ENCODE measurements at places on chromosomes 13 and 19.

DNA sequence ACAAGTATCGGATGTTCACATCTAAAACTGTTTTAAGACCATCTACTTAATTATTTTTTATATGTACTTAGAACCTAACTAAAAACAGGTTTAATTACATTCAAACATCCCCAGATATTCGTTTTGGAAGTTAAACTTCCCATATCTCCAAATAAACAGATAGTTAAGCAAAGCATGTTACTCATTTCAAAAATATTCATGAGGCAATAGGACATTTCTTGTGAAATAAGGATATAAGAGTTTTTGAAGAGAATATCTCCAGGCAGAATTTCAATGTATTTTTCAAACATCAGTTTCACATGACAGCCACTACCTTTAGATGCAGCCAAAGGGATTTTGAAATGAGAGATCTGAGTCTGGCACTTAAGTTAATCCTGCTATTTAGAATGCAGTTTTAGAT lies 697.5 kb downstream of the SLITRK1 start:
- DNase-seq, result no peak

DNA sequence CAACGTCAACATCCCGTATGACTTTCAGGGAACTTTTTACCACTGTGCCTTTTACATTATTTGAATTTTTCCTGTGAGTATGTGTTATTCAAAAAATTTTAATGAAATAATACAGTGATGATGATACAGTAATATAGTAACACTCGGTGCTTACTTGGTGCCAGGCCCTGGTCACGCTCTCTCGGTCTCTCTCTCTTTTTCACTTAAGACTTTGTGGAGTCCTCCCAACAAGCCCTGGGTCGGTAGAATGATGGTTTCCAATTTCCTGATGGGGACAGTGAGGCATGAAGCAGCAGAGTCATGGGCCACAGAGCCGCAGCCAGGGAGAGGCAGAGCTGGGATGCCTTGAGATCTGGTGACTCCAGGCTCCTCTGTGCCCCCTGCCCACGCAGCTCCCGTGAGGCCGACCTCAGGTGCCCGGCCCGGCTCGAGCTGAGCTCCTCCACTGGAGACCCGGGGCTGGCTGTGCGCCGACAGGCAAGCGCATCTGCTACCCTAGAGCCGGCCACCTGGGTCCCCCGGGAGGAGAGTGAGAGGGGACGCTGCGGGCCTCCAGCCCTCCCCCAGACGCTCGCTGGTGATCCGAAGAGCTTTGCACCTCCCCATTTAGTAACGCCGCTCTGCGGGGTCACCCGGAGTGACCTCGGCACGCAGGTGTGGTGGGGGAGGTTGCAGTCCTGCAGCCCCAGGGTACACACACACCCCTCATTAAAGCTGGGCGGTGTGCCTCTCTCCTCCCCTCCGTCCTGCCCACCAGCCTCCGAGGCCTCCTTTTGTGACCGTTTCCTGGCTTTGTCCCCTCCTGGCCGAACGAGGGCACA lies 4.4 kb upstream of the SBK3 start:
- no peak for DNase-seq

DNA sequence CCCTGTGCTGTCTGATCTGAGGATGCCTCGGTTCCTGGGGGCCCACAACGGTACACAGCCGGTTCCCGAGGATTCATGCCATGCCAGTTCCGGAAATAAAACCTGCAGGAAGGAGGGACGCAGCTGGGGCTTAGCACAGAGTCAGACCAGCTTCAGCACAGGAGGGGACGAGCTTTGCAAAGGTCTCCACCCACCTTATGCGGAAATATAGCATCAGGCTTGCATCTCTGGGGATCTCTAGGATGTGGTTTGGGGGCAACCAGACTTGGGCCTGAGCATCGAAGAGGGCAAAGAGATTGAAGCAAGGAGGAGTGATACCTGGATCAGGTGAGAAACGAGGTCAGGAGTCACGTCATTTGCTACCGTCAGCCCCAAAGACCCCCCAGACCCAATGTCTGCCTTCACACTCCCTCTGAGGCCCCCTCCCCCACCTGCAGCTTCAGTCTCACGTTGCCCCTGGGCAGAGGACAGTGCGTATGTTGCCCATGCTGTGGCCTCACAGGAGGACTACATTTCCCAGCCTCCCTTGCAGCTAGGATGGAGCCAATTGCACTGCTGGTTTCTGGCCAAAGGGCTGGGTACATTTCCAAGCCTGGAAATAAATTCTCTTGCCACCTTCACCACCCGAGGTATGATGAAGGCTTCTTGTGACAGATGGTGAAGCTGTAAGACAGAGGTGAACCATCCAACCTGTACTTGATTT lies 12.1 kb downstream of the TYK2 start:
- DNase-seq, result no peak

- DNase-seq, result no peak
Measured at GRCh38 chr13:114149774-114150740, 17.6 kb upstream of the RASA3 start.

- DNase-seq, result no peak
Measured at GRCh38 chr13:76643596-76643995, 242.6 kb downstream of the KCTD12 start.

DNA sequence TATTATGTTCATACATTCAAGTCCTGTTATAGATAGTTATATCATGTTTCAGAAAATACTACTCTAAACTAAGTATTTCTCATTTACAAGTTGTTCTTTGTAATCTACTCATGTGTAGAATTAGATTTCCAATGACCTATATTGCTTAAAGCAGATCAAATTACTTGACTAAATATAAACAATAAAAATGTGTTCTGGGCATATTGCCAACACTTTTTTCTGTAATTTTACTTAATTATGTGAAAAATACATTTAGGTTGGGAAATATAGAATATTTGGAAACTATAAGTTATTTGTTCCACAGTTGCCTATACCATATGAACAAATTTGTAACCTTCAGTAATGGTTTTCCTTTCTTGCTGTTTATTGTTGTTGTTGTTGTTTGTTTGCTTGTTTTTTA lies 275.2 kb upstream of the PCDH9 start:
- DNase-seq, result no peak

GRCh38 chr19:45469945-45470761 lies 2.4 kb downstream of the FOSB start:
- DNase-seq, result no peak

GRCh38 chr19:39696387-39696786 lies 7.9 kb upstream of the LGALS14 start:
- DNase-seq, result no peak

Measured in stimulated activated CD4-positive, alpha-beta T cell treated with anti-CD3 and anti-CD28 coated beads, TNF-alpha, amount 100 ng/mL, for 4 hours (primary cell).